ENCODE measurements at places on chromosomes 16 and 17. TPM values are rescaled to one million over a fixed set of nuclear protein-coding genes. Genes with fewer than 3 reads are reported as not detected.

DNA sequence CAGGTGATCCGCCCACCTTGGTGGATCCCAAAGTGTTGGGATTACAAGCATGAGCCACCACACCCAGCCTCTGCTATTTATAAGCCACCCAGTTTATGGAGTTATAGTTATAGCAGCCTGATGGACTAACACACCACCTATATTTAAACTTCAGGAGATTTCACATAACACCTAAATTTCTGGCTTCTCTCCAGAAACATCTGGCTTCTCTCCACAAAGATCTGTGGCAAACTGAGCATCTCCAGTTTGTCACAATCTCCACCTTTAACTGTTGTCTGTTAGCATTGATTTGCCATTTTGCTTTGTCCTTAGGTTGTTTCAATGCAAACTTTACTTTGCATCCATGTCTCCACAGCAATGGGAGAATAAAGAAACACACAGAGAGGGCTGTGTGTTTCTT, 39.6 kb downstream of the GDE1 start:
- no peak for DNase-seq

DNA sequence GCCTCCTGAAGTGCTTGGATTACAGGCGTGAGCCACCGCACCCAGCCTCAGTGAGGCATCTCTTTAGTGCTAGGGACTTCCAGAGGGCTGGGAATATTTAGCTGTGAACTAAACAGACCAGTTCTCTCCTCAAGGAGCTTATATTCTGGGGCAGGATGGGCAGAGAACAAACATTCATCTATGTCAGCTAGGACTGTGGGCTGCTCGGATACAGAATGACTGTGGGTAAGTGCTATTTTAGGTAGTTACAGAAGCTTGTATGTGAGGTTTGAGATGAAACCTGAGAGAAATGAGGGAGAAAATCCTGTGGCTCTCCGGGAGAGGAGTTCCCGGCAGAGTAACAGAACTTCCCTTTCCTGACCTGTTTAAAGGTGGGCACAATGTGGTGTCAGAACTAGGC, 6.2 kb upstream of the INPP5K start:
- DNase-seq = no peak

DNA sequence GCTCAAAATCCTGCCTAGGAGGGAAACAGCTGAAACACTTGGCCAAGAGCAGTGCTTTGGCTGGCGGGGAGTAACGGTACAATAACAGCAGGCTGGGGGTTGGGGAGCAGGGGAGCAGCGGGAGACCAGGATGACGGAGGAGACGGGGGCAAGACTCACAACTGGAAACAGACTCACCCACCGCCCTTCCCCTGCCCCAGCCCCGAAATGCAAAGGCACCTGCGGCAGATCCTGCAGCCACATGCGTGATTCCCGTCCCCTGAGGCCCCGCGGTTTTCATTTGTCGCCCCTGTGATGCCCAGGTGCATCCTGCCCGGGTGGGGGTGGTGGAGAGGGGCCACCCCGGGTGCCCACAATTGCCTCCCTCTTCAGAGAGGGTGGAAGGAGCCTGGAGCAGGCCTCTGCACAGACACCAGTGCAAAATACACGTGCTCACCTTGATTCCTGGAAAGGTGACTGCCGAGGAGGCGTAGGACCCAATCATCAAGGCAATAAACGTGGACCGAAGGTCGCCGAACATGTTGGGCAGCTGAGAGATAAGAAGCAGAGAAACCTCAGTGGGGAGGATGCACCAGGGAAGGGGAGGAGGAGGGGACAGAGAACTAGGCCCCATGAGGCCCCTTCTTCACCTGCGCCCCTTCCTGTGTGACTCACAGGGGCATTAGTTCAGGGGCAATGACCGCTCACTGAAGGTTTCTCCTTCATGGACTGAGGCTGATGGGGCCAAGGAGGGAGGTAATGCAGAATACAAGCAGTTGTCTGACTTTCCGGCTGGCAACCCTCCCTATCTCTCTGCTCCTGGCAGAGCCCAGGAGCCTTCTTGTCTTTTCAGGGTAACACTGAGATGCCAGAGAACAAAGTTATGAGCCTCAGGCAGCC, 30.4 kb upstream of the PITPNA start:
- no peak for DNase-seq

The STX1B gene
- total RNA-seq = 2.6 TPM

DNA sequence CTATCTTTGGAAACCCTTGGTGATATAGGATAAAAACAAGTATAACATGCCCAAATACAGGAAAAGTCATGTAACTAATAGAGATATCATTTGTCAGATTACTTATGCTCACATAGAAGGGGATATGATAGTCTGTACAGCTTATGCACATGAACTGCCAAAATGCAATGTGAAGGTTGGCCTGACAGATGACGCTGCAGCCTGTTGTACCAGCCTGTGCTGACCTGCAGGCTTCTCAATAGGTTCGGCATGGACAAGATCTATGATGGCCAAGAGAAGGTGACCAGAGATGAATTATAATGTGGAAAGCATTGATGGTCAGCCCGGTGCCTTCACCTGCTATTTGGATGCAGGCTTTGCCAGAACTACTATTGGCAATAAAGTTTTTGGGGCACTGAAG, 12.7 kb downstream of the WFIKKN2 start:
- no peak for DNase-seq

Measured in glomerular endothelial cell (primary cell).